ENCODE measurements at places on chromosomes 4 and X.

DNA sequence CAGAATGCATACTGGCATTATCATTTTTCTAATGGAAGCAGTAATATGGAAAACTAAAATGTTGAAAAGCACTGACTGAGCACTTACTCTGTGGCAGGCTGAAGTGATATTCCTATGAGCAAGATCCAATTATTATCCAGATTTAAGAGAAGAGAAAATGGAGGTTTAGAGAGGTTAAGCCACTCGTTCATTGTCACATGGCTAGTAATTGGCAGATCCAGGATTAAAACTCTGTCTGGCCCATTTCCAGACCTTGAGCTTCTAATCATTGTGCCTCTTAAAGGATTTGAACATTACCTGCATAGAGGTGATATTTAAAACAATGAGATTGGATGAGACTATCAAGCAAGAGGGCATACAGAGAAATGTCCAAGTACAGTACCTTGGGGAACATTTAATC is 80.6 kb downstream of the MFAP3L start:
- DNase-seq, result no peak

GRCh38 chr4:75547647-75548387 is 8.0 kb upstream of the ODAPH start:
- no peak for DNase-seq

- no peak for DNase-seq
Measured at GRCh38 chrX:133389975-133390374, 25.3 kb downstream of the GPC4 start.

DNA sequence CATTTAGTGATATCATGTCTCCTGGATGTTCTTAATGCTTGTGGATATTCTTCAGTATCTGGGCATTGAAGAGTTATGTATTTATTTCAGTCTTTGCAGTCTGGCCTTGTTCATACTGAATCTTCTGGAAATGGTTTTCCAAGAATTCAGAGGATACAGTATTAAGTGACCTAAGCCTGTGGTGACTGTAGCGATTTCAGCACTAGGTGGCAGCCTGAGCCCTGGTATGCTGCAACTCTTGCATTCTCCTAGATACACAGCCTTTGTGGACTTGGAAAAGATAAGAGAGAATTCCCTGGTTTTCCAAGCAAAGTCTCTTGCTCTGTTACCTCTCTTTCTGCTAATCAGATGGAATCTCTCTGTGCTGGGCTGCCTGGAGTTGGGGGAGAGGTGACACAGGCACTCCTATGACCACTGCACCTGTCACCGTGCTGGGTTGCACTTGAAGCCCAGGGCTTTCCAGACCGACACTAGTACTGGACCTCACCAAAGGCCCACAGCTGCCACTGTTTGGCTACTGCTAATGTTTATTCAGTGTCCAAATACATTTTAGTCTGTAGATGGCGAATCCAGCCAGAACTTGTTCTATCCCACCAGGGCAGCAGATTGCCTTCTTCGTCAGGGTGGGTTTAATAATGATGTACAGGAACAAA is 19.3 kb upstream of the SPIN2A start:
- DNase-seq, result no peak

- no peak for DNase-seq
Measured at GRCh38 chr4:106291678-106292077, 24.3 kb downstream of the TBCK start.

- DNase-seq, result no peak
Measured at GRCh38 chr4:53653484-53654053, 62.3 kb upstream of the LNX1 start.

- DNase-seq, result no peak
Measured at GRCh38 chr4:108031427-108032083, 41.9 kb downstream of the HADH start.

GRCh38 chr4:74659576-74660411 is 134.5 kb downstream of the BTC start:
- DNase-seq, result peak; percentile 97

- DNase-seq, result no peak
Measured at GRCh38 chr4:152535360-152535902, 461 bp downstream of the FBXW7 start.

DNA sequence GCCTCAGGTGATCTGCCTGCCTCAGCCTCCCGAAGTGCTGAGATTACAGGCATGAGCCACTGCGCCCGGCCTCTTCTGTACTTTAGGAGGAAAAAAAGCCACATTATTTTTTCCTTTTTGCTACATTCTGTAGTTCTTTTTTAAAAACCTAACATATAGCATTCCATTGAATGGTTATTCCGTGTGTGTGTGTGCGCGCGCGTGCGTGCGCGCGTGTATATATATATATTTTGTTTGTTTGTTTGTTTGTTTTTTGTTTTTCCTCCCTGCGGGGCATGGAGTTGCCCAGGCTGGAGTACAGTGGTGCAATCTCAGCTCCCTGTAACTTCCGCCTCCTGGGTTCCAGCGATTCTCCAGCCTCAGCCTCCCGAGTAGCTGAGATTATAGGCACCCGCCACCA is 59.5 kb downstream of the ARHGAP10 start:
- DNase-seq, result no peak

GRCh38 chr4:147958057-147958456 is 226.2 kb downstream of the ARHGAP10 start:
- no peak for DNase-seq

- DNase-seq, result no peak
Measured at GRCh38 chr4:80183250-80184052, 13.9 kb upstream of the PRDM8 start.

GRCh38 chr4:87053802-87054767 is 119.3 kb downstream of the AFF1 start:
- no peak for DNase-seq

DNA sequence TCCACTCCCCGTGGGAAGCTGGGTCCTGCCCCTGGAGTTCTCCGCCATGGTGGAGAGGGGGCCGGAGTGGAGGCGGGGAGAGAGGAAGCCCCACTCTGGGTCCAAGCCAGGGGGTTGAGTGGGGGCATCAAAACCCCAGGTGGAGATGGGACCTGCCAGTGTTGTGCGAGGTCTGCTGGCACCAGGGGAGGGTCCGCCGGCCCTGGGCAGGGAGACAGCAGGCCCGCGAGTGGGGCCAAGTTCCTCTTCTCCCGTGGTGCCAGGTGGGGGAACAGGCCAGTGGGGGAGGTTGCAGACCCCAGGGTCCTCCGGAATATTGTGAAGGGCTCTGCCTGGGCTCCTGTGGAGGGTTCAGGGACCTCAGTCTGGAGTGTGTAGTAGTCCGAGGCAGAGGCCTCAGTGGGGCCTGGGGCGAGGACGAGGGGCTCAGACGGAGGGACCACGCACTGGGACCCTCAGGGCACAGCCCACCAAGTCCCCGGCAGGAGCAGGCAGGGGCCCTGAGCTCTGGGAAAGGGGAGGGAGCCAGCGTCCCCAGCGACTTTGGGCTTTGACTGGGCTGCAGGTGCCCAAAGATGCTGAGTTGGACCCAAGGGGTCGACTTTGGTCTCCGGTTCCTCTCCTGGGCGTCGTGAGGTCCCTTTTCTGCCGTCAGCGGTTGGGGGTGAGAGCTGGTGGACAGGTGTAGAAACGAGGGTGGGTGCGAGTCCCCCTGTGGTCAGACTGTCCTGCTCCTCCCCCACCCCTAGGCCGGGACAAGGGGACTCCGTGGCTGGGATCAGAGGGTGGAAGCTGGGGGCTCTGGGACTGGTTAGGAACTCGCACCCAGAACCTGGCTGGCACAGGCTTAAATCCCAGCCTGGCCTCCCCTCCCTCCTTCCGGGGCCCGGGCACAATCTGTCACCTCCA is 43.8 kb upstream of the NKX1-1 start:
- DNase-seq, result no peak

- no peak for DNase-seq
Measured at GRCh38 chr4:121100093-121100775, 27.9 kb upstream of the NDNF start.

DNA sequence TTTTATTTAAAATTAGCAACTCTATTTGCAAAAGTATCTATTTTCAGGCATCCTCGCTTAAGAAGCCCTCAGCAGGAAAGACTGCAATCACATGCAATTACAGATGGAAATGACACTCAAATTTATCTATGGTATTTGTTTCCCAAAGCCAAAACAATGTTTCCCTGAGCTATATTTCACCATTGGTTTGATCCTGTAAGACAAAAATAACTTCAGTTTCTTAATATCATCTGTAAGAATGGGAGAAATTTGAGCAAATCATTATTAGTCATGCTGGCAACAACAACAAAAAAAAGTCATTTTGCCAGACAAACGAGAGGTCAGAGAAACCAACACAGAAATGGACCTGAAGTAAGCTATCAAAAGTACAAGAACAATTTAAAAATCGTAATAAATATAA is 204.1 kb downstream of the NR3C2 start:
- no peak for DNase-seq

DNA sequence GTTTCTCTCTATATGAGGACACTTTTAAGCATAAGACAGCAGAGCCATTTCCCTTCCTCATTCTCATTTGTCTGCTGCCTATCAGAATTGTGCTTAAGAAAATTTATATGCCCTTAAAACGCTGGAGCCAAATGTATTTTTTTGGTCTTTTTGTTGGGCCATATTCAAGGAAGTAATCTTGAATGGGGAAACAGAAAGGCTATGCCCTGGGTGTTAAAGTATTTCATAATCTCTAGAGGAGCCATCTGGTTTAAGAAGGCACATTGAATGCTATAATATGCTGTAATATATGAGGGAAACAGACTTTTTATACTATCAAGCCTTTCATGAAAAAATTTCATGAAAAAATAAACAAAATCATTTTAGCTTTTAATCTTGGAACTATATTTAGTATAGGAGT is 4.3 kb downstream of the DMD start:
- no peak for DNase-seq
